A172 (cell line): ENCODE measurements at places on chromosomes 4 and X.

DNA sequence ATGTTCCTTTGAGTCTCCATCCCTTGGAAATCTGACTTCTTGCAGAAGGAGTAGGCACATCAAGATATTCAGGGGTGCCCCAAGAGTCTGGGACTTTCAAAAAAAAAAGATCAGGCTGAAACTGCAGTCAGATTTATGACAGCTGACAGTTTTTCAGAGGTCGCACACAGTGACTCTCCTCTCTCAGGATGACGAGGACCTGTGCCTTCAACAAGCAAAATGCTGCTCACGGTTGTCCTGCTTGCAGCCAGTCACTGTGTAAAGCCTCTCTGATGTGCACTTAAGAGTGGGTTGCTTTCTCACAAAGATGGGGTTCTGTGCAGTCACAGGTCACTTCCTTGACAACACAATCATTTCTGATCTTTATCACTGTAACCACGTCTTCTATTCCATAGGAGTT, 178.2 kb downstream of the PTTG2 start:
- DNase-seq = no peak

- DNase-seq = no peak
Observed at GRCh38 chr4:82758701-82759685, 39.6 kb downstream of the SCD5 start.

- no peak for DNase-seq
Observed at GRCh38 chrX:116285501-116285900, 115.0 kb downstream of the AGTR2 start.

GRCh38 chrX:109871121-109871888, 131.6 kb upstream of the TMEM164 start:
- DNase-seq = no peak

DNA sequence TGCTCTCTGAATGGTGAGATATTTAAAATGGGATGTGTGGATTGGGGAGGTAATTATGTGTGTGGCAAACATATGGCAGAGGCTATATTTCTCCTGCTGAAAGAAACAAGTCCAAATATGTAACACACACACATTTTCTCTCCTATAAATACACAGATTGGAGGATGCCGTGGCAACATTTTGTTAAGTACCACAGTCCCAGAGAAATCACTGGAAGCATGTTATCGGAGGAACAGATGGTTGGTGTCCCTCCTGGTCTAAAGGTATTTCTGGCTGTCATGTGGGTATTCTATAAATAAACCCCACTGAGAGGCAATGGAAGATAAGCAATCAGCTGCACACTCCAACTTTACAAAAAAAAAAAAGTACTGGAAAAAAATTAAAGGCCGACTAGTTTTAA, 528.3 kb upstream of the BOD1L1 start:
- no peak for DNase-seq

DNA sequence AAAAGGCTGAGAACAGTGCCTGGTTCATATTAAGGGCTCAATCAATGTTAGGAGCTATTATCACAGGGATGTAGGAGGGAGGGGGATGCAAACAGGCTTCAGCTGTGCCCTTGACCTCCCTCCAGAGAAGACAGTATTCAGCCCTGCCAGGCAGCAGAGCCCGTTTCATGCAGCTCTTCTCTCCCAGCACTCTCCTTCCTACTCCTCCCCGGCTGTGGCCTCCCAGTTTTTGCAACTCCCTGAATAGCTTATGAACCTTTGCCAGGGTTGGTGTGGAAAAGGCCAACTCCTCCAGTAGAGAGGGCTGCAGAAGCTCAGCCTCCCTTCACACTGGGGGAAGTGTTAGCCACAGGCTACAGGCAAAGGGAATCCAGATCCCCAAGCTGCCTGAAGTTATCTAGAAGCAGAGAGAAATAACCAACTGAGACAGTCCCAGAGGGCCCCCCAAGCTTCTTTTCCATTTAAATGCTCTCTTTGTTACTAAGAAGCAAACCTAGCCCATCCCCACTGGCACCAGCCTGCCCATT, 31.7 kb upstream of the APLN start:
- DNase-seq = no peak

DNA sequence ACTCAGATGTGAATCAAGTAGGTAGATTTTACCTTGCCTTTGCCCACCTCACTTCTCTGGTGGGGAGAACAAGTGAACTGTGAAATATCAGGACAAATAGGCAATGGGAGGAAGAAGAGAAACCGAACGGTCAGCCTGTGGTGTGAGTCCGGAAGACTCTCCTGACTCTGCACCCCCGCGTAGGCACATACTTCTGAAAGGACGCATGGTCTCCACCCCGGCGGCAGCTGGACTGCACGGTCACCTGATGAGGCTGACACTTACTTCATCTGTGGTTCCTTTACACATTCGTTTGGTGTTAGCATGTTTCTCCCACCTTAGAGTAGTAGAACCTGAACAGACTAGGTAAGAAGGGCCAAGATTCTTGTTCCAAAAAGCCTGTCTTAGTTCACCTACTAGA, 58.4 kb downstream of the NELFA start:
- DNase-seq = no peak
